Activated naive CD4-positive, alpha-beta T cell (primary cell): ENCODE measurements at places on chromosomes 16 and 17.
A peak's percentile ranks its signal among the peaks of the same experiment; 100 is the strongest.

DNA sequence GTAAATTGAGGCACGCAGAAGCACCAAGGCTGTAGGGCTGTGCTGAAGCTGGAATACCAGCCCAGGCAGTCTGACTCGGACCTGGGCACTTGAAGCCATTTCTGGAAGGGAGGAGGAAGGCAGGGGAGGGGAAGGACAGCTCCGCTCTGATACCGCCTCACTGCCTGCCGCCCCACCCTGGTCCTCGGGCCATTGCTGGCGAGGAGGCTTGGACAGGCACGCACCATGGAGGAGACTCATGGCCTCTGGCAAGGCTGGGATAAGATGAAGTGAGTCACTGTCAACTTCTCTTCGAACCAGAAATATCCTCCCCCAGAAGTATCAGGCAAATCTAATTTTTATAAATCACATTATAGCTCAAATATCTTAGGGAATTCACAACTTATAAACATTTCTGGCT is 81.3 kb downstream of the SDK2 start:
- DNase-seq, result no peak

DNA sequence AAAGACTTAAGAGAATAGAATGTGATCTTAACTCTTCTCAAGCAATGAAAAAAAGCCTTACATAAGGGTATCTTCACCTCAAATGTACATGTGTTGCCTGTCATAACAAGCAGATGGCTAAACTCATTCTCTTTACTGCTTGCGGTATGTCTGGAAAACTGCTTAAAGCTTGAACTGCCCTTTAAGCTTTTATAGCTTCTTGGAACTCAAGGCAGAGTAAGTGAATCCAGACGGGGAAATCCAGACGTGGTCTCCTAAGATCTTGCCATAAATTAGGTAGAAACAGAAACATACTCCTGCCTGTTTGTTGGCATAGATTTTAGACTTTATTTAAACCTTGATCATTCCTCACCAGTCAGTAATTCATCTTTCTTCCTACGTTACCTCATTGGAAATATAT is 19.6 kb downstream of the CLUAP1 start:
- DNase-seq, result no peak

DNA sequence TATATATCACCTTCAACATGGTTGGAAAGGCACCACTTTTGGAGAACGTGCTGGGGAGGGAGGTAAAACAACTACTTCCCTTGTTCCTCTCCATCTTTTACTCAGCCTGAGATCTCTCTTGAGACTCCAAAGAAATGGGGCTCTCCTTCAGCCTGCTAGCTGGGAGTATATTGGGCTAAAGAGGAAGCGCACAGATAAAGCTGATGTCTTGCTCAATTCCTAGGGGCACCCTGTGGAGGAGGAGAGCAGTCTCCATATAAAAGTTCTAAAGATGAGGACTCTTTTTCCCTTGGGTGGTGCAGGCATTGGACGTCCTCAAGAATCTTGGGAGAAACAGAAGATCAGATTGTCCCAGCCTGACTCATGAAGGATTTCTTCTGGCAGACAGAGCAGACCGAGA is 4.6 kb upstream of the ETV4 start:
- DNase-seq, result no peak

GRCh38 chr16:86806838-86807351 is 228.5 kb downstream of the FOXL1 start:
- no peak for DNase-seq

DNA sequence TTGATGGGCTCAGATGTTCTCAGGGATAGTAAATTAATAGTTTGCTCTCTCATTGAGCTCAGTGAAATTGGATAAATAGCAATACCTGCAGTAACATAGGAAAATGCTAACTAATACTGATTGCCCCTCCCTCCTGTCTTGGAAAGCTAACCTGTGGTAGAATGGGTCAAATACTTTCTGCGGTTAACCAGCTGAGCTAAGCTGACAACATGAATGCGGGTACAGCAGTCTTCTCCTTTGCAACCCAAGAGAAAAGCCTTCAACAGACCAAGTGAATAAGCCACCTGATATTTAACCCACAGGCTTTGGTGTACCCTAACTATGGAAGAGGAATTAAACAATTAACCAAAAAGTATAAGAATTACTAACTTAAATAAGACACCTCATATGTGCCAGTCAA is 408.3 kb upstream of the MAF start:
- no peak for DNase-seq

GRCh38 chr17:37789021-37789565 is 44.2 kb upstream of the HNF1B start:
- DNase-seq, result no peak

DNA sequence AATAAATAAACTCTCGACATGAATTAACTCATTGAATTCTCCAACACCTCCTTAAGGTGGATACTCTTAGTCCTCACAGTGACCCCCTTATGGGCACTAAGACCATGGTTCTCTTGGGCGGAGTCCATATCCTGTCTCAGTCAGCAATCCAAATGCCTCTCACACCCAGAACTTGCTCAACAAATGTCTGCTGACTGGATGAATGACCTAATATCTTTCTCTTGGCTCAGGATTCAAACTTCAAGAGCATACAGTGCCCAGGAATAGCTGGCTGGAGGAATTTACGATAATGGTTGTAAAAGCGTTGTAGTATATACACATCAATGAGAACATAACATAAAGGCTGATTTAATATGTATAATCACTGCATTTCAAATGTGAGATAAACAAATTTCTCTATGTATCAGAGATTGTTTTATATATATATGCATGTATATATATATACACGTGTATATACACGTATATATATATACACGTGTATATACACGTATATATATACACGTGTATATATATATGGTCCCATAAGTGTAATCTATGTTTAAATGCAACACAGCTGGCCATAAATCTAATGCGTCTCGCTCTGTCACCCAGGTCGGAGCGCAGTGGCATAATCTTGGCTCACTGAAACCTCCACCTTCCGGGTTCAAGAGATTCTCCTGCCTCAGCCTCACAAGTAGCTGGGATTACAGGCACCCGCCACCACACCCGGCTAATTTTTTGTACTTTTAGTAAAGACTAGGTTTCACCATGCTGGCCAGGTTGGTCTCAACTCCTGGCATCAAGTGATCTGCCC is 6.5 kb upstream of the UBB start:
- DNase-seq, result no peak

DNA sequence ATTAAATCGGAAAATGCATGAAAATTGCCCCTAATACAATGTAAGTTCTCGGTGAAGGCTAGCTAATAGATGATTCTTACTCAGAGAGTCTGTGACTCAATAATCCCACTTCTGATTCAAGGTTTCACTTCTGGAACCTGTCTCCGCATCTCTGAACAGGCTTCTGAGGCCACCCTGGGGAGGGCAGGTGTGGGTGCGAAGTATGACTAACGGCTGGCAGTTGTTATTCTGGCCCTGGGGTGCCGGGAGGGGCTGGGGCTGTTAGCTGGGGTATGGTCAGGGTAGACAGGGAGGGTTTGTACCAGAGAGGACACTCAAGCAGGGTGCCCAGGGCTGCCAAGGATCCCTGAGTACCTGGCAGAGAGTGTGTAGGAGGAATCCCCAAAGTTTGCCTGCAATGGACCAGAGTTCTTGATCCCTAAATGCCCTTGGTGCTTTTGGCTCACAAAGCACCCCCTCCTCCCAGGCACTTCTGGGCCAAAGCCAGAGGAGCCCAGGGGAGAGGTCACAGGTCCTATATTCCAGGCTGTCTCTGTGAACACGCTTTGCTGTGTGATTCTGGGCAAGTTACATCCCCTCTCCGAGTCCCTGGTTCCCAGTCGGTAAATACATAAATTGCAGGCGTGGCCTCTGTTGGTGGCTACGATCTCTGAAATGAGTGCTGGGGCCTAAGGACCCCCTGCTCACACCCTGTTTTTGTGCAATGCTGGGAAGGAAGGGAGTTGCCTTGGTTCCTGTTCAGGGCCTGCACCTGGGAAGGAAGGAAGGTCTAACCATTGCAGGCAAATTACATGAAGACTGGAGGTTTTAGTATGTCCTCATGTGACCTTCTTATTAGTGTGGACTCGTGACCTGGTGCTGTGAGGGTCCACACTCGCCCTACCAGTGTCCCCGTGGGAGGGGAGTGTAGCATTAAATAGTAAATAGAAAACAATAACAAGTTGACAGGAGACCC is 49.9 kb upstream of the CPNE2 start:
- DNase-seq, result peak; percentile 36

DNA sequence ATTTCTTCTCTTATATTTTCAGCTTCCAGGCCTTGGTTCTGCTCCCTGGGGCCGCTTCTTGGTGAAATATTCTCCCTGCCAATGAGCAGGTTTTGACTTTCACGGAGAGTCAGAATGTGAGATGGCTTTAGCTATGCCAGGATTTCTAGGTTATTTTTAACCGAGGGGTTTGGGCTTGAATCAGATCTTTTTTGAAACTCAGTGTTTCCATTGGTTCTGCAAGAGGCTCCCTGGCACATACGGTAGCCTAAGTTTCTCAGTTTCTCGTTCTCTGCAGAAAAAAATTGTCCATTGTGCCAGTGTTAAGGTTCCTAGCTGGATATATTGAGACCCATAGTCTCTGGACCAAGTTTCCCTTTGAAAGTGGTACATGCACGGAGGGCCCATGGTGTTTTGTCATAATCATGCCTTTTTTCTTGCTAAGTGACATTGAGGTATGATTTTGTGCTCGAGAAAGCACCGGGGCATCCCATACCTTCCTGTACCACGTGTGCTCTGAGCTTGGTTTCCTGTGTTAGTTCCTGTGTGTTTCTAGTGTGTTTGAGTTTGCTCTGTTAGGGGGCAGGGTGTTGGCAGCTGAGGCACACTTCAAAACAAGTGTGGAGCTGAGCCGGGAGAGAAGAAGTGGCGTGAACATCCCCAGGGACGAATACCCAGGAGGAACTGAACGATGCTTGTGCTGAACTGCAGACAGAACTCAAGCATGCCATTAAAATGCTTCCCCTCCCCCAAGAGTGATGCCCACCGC is 127.2 kb downstream of the HS3ST3B1 start:
- no peak for DNase-seq

GRCh38 chr16:29126057-29126494 is 141.2 kb downstream of the LAT start:
- DNase-seq, result peak; percentile 35

DNA sequence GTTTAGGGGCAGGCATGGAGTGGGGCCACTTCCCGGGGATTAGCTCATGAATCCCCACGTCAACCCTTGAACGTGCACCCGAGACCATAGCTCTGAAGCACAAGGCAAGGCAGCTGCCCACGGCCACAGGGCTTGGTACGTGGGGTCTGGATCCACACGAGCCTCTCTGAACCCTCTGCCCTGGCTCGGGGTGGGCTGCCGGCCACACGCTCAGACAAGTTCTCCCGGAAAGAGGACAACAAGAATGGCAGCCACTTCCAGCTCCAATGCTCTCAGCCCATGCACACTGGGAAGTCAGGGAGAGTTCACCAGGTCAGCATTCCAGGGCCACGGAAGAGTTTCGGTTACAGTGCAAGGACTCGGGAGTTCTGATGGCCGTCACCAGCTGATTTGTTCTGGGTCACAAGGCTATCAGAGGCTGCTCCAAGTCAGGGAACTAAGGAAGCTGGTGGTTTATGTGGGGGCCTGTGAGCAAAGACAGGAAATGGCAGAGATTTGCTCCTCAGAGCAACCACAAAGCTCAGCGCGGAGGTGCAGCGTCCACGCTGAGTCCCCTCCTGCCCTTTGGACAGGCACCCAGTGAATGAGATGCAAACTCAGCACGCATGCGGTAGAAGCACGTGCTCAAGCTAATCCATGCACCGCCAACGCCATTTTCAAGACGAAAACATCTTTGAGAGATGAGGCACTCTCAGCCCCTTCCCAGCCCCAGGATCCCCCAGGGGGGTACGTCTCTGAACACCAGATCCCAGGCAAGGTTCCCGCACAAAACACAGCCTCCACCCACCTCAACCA is 356.4 kb downstream of the FOXL1 start:
- no peak for DNase-seq

GRCh38 chr16:9469512-9469911 is 378.1 kb downstream of the HAPSTR1 start:
- no peak for DNase-seq

GRCh38 chr17:74380959-74381808 is 13.9 kb downstream of the GPR142 start:
- no peak for DNase-seq

GRCh38 chr16:3282103-3282729 is 1.1 kb upstream of the ZNF263 start:
- DNase-seq, result no peak

DNA sequence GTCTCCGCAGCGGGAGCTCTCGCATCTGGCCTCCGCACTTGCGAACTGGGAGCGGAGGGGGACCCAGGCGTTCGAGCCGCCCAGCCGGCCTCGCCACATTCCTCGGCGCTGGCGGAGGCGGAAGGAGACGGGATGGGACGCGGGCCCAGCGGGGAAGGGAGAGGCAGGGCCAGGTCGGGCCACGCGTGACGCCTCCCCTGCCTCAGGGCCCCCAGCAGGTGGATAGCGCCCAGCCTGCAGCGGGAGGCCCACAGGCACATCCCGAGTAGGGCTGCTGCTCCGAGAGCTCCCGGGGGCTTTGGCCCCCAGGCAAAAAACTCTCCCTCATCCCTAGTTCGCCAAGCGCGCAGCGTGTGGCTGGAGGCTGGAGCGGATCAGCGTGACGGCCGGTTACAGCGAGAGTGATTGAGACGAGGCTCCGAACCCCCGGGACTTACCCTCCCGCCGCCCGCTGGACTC is 800 bp downstream of the PLEKHH3 start:
- DNase-seq, result no peak

GRCh38 chr16:2777903-2778629 is 986 bp upstream of the ELOB start:
- peak; percentile 47 for DNase-seq

DNA sequence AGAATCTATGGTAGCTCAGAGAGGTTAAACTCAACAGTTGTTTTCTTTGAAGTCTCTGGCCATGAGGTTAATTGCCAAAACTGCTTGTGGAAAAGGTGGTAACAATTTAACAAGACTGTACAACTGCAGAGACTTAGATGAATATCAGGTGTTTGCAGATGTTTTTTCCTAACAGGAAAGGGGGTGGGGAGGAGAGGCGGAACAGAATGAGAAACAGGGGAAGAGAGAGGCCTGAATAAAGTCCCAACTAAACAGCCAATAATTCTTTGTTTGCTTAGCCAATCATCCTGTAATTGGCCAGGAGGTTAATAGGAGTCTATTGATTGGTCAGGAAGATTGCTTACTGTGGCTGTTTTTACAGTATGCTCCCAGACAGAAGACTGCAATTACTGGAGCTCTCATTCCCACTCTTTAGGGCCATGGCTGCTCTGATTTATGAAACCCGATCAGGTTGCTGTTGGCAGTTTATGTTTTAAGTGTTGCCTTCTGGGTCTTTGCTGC is 249.7 kb upstream of the TBX2 start:
- no peak for DNase-seq

GRCh38 chr16:3143598-3144320 is 8.9 kb downstream of the ZNF213 start:
- DNase-seq, result no peak

GRCh38 chr17:38926293-38927070 is 1.1 kb downstream of the LASP1NB start:
- DNase-seq, result no peak

- no peak for DNase-seq
These were observed 26.5 kb downstream of the BCAS3 start for GRCh38 chr17:60704170-60704569.

- no peak for DNase-seq
These were observed 21.1 kb upstream of the P2RX1 start for GRCh38 chr17:3937359-3937758.

GRCh38 chr17:51373489-51374152 is 113.3 kb downstream of the UTP18 start:
- no peak for DNase-seq

GRCh38 chr17:40803617-40804082 is 3.9 kb upstream of the KRT28 start:
- peak; percentile 47 for DNase-seq
